ENCODE measurements at places on chromosomes 12 and 14.
A peak's percentile ranks its signal among the peaks of the same experiment; 100 is the strongest.

DNA sequence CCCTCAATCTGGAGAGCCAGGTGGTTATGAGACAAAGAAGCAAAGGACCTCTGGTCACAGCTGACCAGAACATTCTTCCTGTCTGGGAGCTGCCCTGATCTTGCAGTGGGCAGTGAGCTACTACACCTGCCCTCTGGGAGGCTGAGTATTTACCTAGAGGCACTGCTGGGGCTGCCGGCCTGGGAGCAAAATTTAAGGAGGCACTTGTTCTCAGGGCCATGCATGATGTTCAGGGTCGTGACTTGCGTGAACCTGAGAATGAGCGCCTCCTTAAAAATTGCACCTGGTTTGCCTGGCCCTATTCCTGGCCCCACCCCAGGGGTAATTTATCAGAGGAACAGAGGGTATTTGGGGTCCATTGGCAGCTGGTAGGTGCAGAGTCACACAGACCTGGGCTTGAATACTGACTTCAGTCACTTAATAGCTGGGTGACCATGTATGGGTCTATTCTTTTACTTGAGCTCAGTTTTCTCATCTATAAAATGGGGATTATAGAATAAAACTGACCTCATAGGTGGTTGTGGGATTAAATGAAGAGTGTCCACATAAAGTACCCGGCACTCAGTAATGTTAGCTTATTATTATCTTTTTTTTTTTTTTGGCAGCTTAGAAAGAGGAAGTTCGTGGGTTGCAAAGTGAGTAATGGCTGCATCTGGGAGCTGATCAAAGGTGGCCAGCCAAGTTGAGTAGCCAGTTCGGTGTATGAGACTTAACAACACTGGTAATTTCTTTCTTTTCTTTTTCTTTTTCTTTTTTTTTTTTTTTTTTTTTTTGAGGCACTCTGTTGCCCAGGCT is 107.4 kb upstream of the MED13L start:
- peak; percentile 20 for DNase-seq

DNA sequence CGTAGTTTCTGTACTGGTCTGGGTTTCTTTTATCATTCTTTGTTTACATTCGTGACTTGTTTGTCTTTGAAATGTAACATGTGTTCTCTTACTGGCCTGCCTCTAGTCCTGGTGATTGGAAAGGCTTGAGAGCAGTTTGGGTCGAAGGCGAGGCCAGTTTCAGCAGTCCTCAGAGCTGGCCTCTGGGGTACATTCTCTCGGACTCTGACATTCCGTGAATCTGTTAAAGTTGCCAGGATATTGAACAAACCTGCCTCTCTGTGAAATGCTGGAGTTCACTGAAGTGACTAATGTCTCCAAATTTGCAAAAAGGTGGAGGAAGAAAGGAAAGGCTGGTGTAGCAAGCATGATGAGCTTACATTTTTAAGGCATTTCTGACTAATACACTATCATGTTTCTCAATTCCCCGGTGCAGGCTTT is 1.5 kb downstream of the PLEKHA5 start:
- DNase-seq = no peak

DNA sequence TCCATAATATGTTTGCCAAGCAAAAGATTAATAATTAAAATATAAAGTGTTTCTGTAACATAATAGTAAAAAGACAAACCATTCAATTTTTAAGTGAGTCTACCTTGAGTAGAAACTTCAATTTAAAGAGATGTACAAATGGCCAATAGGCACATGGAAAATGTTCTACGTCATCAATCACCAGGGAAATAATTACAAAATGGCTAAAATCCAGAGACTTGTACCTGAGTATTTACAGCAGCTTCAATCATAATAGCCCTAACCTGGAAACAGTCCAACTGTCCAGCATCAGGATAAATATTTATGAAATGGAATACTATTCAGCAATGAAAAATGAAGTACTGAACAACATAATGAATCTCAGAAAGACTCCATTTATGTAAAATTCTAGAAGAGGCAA is 95.5 kb upstream of the FAR2 start:
- DNase-seq = no peak

DNA sequence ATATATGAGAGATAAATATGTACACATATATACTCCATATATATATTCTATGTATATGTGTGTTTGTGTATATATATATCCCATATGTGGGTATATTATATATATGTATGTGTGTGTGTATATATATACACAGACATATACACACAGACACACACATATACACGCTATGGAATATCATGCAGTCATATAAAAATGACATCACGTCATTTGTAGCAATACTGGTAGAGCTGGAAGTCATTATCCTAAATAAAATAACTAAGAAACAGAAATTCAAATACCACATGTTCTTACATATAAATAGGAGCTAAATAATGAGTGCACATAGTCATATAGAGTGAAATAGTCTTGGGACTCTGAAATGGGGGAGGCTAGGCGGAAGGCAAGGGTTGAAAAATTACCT is 1000.2 kb downstream of the LRFN5 start:
- DNase-seq = no peak
